ENCODE measurements at places on chromosomes 5 and 9.
A peak's percentile ranks its signal among the peaks of the same experiment; 100 is the strongest.

- no peak for DNase-seq
Measured at GRCh38 chr5:39992617-39993202, 567.9 kb upstream of the DAB2 start.

DNA sequence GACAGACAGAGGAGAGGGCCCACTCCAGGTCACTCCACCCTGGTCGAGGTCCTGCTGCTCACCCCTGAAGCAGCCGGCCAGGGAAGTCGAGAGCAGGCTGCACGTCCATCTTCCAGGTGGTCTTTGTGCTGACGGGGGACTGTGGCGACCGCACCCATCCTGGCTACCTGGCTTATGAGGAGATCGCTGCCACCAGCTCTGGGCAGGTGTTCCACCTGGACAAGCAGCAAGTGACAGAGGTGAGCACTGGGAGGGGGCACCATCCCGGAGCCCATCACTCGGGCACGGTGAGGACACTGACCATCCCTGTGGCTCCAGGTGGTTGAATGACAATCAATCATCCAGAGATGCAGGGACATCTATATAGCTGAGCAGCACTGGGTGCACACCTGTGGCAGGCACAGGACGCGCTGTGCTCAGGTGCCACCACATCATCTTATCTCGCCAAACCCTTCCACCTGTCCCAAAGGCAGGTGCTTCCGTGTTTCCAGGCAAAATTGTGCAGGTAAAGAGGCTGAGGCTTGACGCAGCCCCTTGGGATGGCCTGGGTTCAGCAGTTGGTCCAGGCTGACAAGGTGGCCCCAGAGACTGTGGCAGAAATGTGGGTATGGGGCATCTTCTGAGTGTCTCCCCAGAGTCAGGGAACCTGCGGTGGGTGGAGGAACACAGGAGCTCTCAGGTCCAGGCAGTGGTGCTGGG lies 20.7 kb downstream of the HMCN2 start:
- no peak for DNase-seq

GRCh38 chr9:34986540-34987047 lies 3.0 kb upstream of the DNAJB5 start:
- DNase-seq = peak; percentile 80

DNA sequence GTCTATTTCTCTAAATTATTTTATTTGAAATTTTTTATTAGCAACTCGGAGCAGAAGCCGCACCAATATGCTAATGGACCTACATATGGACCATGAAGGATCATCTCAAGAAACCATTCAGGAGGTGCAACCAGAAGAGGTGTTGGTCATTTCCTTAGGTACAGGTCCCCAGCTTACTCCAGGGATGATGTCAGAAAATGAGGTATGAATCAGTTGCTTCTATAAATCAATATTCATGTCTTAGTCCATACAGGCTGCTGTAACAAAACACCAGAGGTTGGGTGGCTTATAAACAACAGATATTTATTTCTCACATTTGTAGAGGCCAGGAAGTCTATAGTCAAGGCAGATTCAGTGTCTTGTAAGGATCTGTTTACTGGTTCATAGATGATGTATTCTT lies 50.8 kb downstream of the GAPVD1 start:
- DNase-seq = no peak

DNA sequence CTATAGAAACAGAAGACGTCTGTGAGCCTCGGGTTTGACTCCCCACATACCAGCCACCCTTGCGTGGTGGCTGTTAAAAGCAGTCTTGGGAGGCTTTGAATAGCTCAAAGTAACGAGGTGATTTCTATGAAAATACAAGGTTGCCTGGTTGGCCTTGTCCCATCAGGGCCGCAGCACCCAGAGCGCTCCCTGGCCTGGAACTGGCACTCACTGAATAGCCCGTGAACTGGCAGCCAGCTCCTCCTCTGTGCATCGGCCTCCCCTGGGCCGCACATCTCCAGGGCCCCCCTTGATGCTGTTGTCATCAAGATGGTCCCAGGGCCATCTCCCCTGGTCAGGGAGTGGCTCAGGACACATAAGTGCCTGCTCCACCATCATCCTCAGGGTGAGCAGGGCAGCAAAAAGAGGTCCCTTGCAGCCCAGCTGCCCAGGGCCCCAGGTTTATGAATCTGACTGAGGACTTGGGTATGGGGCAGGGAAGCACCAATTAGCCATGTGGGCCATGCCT lies 144.6 kb upstream of the PPP1R26 start:
- DNase-seq = no peak

DNA sequence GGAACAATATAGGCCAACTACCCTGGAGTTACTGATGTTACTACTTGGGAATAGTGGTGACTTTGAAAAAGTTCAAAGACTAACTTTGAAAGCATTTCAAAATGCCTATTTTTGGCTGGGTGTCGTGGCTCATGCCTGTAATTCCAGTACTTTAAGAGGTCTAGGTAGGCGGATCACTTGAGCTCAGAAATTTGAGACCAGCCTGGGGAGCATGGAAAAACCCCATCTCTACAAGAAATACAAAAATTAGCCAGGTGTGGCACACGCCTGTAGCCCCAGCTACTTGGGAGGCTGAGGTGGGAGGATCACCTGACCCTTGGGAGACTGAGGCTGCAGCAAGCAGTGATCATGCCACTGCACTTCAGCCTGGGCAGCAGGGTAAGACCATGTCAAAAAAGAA lies 105.3 kb downstream of the ARRDC3 start:
- no peak for DNase-seq

DNA sequence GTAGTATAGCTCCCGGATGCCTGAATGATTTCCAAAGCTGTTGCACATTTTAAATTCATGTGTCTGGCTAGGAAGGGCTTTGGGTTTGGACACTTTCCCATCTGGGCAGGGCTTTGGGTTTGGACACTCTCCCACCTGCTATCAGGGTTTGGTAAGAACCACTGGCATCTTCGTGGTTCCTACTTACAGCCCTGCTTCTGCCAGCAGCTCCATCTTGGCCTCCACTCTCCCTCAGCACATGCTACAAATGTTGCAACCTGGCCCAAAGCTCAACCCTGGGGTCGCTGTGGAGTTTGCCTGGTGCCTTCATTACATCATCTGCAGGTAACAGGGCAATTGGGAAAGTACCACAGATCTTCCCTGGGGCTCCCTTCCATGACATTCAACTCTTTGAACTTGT lies 3.5 kb downstream of the TMCO6 start:
- no peak for DNase-seq

DNA sequence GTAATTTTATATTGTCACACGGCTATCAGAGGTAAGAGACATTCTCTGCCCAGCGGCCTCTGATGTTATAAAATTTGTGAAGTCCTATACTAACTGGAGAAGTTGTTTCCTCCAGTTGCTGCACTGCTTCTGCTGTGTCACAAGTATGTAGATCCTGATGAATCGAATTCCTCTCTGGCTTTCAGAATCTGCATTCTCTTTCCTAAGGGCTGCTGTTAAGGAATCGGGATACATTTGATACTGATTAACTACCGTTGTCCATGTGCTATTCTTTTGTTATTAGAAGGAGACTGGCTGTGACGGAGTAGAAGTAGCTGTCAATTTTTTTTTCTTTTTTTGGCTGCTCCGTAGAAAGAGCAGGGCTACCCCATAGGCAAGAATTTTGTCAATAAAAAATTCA lies 81.7 kb upstream of the LRRC70 start:
- no peak for DNase-seq

DNA sequence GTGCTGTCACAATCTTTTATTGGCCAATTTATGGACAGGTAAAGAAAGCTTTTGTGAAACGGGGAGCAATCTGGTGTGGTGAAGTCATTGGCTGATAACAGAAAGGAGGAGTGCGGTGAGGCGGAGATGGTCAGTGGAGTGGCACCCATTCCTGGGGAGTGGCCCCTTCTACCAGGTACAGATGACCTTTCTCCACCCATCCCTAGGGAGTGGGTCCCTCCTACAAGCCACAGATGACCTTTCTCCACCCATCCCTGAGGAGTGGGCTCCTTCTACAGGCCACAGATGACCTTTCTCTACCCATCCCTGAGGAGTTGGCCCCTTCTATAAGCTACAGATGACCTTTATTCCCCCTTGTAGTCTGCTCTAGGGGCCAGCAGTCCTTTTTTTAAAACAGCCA lies 267.6 kb upstream of the IRX2 start:
- no peak for DNase-seq

DNA sequence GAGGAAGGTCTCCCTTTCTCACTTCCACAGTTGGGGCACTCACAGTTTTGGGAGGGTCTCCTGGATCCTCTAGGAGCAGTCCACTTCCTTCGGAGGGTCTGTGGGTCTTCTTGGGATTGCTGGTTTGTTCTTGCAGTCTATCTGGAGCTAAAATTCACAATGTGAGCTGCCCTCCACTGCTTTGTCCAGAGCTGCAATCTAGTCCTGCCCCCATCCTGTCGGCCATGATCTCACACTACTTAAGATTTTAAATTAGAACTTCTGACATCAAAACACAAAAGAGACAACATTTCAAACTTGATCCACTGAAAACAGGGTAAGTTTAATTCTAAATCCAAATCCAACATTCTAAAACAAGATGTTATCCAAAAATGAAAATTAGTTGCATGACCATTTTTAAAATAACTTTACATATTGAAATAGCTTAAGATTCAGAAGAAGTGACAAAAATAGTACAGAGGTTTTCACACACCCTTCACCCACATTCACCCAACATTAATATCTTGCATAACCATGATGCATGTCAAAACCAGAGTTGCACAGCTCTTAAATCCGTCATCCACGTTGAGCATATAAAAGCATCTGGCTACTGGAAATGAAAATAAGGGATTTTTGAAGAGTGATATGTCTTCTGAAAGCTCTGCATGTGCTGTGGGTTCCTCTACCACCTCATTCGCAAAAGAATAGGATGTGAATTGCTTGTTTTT lies 113.7 kb upstream of the EPB41L4A start:
- DNase-seq = no peak

GRCh38 chr5:68946728-68947127 lies 147.1 kb upstream of the SLC30A5 start:
- DNase-seq = no peak

GRCh38 chr5:1322955-1323802 lies 21.7 kb downstream of the CLPTM1L start:
- DNase-seq = no peak
